ENCODE measurements at places on chromosomes 16 and 17.

DNA sequence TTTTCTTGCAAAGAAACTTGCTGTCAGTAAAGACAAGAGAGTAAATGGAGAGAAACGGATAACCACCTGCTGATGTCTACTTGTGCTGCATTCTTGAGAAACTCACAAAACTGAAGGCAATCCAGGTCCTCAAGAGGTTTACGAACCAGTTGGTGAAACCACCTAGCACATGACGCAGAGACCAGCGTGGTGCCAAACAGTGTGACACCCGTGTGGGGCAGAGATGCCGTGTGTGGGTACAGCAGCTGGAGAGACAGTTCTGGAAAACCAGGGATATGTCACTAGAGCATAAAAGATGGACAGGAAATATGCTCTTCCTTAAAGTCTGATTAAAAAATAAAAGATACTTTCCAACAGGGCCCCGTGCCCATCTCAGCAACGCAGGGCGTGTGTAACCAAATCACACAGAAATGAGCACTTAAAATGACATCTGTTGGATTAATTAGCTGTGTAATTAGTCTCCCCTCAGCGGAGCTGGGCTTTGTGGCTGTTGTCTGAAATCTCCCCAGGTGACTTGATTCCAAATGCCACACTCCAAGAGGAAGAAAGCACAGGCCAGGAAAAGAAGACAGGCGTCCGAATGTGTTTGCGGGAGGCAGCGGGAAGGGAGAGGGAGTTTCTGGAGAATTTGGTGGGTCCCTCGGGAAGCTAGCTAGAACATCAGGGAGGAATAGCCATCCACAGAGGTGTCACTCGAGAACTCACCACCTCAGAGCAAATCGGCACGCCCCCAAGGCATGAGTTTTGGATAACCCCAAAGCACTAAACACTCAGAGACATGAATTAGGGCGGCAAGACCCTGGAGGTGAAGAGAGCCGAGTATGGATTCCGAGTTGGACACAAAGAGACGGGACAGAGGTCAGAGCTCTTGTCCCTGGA is 109.8 kb downstream of the ZFHX3 start:
- DNase-seq, result no peak

DNA sequence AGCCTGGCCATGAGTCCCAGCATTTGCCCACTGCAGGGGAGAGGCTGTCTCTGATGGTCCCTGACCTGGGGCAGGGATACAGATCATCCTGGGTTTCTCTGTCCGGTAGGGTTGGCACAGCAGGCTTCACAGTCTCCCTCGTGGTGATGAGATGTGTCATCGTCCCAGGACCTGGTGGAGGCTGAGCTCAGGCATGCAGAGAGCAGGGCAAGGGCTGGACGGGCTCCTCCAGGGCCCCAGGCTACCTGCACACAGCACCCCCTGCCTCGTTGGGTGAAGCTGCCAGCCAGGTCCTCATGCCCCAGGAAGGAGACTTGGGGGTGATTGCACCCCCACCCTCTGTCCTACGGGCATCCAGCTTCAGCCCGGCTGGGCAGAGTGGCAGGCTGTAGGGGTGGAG is 155.8 kb upstream of the GSE1 start:
- no peak for DNase-seq

DNA sequence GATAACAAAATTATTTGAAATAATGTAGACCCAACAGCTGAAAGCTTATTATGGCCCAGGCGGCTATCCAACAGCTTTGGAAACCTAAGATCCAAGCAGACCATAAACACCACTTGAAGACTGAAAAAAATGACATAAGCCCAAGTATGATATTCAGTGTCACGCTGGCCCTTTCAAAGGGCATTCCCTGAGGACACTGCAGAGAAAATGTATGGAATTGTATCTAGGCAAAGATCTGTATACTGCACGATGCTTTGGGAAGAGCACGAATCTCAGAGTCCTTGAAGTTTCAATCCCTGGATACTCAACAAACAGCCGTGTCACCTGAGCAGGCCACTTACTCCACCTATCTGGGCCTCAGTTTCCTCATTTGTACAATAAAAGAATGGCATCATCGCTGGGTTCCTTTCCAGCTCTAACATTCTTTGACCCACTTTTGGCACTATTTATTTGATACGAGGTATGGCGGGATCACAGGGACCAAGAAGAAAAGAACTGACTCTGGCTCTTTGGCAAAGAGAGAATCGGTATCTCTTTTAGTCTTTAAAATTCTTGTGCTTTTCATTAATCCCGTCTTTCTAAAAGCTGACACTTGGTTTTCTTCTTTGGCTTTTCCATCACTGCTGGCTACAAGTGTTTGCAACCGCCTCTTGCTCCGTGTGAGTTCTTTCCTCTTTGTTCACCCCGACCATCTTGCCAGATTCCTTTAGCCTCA is 1.2 kb downstream of the STAT5B start:
- DNase-seq, result no peak

- DNase-seq, result no peak
These were observed 200.4 kb downstream of the LGALS9B start for GRCh38 chr17:20266806-20267458.

DNA sequence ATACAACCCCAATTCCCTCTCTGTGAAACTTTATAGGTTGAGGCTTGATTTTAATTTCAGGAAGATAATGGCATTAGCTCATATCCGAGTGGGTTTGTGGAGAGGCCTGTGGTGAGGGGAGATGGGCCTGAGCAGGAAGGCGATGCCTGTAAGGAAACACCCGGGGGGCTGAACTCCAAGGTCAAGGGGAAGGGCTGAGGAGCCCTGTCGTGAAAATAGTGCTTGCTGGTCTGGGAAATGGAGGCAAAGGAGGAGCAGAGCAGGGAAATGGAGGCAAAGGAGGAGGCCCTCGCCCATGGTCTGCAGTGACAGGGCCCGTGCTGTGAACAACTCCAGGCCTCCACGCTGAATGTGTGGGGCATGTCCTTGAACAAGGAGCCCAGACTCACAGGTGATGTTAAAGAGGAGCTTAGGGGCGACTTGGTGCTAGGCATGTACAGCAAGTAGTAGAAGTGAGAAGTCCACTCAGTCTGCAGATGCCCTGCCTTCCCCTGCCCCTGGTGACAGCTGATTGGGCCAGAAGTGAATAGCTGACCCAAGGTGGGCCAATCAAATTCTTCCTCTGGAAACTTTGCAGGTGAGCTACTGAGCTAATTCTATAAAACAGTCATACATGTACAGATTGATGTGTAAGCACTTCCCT is 38.1 kb downstream of the MRPS23 start:
- DNase-seq, result no peak

GRCh38 chr16:74748616-74749026 is 26.0 kb downstream of the FA2H start:
- no peak for DNase-seq

DNA sequence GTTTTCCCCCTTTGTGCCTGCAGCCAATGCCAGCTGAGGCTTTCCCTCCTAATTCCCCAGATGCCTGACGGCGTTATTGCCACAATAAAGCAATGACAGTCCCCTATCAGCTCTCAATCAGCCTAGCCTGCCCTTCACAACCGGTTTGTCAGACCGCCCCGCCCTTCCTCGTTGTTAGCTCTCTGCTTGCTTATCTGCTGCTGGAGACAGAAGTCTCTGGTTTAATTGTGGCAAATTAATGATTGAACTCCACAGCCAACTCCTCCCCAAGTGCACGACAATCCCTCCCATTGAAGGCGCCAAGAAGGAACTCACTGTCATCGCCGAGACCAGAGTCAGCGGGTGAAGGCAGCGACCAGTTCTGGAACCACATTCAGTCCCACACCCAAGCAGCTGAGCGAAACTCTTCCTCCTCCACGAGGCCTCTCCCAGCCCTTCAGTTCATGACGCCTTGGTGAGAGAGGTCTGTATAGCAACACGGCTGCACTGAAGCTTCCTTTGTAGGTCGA is 474.4 kb downstream of the SLC39A11 start:
- DNase-seq, result no peak

DNA sequence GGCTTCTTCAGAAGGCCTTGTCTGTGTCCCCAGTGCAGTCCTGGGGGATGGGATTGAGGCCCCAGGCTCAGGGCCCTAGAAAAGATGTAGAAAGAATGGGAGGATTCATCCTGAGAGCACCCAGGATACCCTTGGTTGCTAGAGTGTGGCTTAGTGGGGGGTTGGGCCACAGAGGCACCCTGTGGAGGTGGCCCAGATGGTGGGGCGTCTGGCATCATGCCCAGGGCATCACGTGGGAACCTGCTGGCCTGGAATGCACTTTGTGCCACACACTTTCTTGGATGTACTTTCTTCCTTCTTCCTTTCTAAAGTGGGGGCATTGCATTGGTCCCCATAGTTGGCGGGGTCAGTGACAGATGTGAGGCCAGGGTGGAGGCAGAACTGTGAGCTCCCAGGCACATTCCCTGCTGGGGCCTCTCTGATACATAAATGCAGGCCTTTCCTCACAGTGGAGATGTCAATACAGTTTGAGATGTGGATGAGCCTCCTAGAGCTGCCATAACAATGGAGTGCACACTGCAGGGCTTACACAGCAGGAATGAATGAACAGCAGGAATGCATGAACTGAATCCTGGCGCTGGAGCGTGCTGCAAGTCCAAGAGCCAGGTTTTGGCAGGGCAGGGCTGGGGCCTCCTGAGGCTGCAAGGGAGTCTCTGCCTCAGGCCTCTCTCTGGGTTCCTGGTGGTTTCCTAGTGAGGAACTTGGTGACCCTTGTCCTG is 43.3 kb downstream of the MGAT5B start:
- DNase-seq, result no peak

GRCh38 chr16:22727285-22728166 is 86.4 kb upstream of the HS3ST2 start:
- no peak for DNase-seq

- no peak for DNase-seq
These were observed 64.6 kb downstream of the ARHGAP44 start for GRCh38 chr17:12853921-12854320.

- no peak for DNase-seq
These were observed 8.3 kb upstream of the CDH3 start for GRCh38 chr16:68636818-68637217.

- no peak for DNase-seq
These were observed 27.3 kb upstream of the STH start for GRCh38 chr17:45971698-45972141.

DNA sequence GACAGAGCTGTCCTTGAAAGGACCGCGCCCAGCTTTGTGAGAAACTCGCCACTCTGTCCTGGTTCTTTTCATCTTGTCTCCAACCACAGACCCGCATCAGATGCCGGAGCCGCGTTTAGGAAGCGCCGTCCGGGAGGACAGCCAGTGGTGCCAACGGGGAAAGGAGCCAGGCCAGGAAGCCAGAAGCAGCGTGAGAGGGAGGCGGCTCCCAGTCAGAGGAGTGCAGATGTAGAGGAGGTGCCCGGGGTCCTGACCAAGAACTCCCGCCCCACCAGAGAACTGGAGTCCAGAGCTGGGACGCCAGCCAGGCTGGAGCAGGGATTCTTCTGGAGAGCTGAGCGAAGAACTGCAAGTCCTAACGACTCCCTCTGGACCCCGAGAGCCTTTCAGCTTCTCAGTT is 49.3 kb upstream of the TNRC6C start:
- no peak for DNase-seq

DNA sequence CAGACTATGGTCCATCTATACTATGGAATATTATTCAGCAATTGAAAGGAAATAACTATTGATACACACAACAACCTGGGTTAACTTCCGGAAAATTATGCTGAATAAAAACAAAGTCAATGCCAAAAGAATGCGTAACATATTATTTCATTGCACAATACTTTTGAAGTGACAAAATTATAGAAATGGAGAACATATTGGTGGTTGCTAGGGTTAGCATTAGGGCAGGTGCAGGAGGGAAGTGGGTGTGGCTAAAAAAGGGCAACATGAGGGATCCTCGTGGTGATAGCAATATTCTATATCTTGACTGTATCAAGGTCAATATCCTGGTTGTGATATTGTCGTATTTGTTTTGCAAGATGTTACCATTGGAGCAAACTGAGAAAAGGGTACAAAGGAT is 34.9 kb downstream of the PIK3R5 start:
- DNase-seq, result no peak

GRCh38 chr17:7739746-7740145 is 22.2 kb downstream of the DNAH2 start:
- no peak for DNase-seq

GRCh38 chr16:73042807-73043206 is 5.1 kb downstream of the ZFHX3 start:
- DNase-seq, result no peak

GRCh38 chr17:47894498-47895346 is 1.3 kb upstream of the SP2 start:
- no peak for DNase-seq

DNA sequence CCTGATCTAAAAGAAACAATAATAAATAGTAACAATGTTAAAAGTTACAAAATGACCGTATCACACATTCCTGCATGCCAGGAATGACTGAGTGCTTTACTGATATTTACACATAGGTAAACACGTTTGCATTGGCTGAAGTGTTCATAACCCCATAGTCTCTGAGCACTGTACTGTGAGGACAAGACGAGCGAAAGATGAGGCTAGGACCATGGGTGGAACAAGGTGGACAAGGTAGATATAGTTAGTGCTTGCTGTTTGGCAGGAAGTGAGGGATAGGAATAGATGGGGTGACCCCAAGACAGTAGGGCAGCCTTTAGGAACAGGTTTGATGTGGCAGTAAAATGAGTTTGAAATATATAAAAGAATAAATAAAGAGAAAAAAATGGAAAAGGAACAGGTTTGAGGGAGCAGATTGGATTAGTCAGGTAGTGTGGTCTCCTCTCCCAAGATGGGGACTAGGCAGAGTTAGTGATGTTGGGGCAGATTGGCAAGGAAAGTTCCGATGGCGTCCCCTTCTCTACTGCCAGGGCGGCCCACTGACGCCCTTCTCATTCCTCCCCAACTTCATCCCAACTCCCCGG is 452 bp upstream of the E2F4 start:
- DNase-seq, result no peak

DNA sequence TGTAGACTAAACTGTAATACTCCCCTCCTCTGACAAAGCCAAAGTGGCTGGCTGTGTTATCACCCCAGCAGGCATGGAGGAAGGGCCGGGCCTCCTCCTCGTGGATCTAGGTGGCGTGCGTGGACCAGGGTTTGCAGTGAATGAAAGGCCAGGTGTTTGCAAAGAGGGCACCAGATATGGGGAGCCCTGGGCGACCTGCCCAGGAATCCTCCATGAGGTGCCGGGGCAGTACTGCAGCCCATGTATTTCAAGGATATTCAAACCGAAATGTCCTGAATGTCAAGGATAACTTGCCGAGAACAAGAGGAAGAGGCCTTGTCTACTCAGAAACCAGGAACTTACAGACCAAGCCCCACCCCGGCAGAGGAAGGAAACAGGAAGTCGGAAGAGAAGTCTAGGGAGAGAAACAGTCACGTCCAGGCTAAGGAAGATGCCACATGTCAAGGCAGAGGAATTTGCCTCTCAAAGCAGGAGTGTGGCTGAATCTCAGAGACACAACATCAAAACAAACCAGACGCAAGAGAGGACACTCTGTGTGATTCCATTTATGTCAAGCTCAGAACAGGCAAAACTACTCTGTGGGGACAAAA is 13.7 kb upstream of the OSGIN1 start:
- DNase-seq, result no peak

GRCh38 chr17:77770331-77771105 is 188.0 kb upstream of the TNRC6C start:
- no peak for DNase-seq

- no peak for DNase-seq
These were observed 117.5 kb downstream of the NOG start for GRCh38 chr17:56710986-56711385.
